CD4-positive, alpha-beta memory T cell (primary cell): ENCODE measurements at places on chromosomes 2 and 18. TPM values are rescaled to one million over a fixed set of nuclear protein-coding genes. Genes with fewer than 3 reads are reported as not detected.

Gene MBP
- 179 TPM for total RNA-seq

GRCh38 chr18:54316071-54316820 is 41.4 kb downstream of the STARD6 start:
- no peak for DNase-seq

GRCh38 chr2:241189856-241190201 is 1.4 kb downstream of the ANO7 start:
- no peak for DNase-seq

Gene CENPA
- total RNA-seq: 0.32 TPM

Gene GRHL1
- total RNA-seq: 0.33 TPM
